ENCODE measurements at places on chromosomes 3 and 15. TPM values are rescaled to one million over a fixed set of nuclear protein-coding genes. Genes with fewer than 3 reads are reported as not detected.

Gene HHLA2
- 1.3 TPM for total RNA-seq

Gene AQR
- 39.6 TPM for total RNA-seq

Gene PGBD4
- total RNA-seq = 2.9 TPM

Gene SERPINI1
- 1.6 TPM for total RNA-seq

Gene CNTN3
- not detected for total RNA-seq

Gene ELL3
- 0.23 TPM for total RNA-seq

Gene KIF23
- total RNA-seq = 41.6 TPM

Gene APBA2
- 17.2 TPM for total RNA-seq

Gene TNNC1
- 2.1 TPM for total RNA-seq

Gene GOLGA6L1
- not detected for total RNA-seq

Gene ACTRT3
- 3.0 TPM for total RNA-seq

Gene LRRIQ4
- total RNA-seq = 0.17 TPM

Gene LAMB2
- not detected for total RNA-seq

Gene PAQR9
- total RNA-seq = not detected

Gene SH3GL3
- not detected for total RNA-seq

Data from activated CD8-positive, alpha-beta memory T cell treated with anti-CD3 and anti-CD28 coated beads for 36 hours (primary cell).